ENCODE measurements at places on chromosomes 7 and 10.

- H3K36me3 ChIP-seq, result no peaks in the 10 kb centered on the region
- H3K27ac ChIP-seq, result no peak overlapping the region
- H3K4me1 ChIP-seq, result no peaks in the 10 kb centered on the region
- no peaks in the 10 kb centered on the region for H3K27me3 ChIP-seq
- no peak overlapping the region for H3K4me3 ChIP-seq
- no peak for DNase-seq
Observed at GRCh38 chr7:73871163-73872011, 10.4 kb downstream of the TMEM270 start.

GRCh38 chr7:74709880-74710671, 52.6 kb downstream of the GTF2I start:
- H3K4me1 ChIP-seq, result no peaks in the 10 kb centered on the region
- DNase-seq, result no peak
- H3K27ac ChIP-seq, result no peak overlapping the region
- no peak overlapping the region for H3K4me3 ChIP-seq
- peaks cover 52% of the 10 kb centered on the region for H3K36me3 ChIP-seq
- H3K27me3 ChIP-seq, result no peaks in the 10 kb centered on the region

- no peak overlapping the region for H3K4me3 ChIP-seq
- H3K27me3 ChIP-seq, result peaks cover 15% of the 10 kb centered on the region
- H3K27ac ChIP-seq, result no peak overlapping the region
- H3K36me3 ChIP-seq, result peaks cover 2% of the 10 kb centered on the region
- no peak for DNase-seq
Observed at GRCh38 chr10:7438196-7438986, 27.6 kb upstream of the SFMBT2 start.

GRCh38 chr10:83990126-83990525, 149.2 kb upstream of the GHITM start:
- no peaks in the 10 kb centered on the region for H3K4me1 ChIP-seq
- peaks cover 13% of the 10 kb centered on the region for H3K27me3 ChIP-seq
- no peak overlapping the region for H3K4me3 ChIP-seq
- DNase-seq, result no peak

DNA sequence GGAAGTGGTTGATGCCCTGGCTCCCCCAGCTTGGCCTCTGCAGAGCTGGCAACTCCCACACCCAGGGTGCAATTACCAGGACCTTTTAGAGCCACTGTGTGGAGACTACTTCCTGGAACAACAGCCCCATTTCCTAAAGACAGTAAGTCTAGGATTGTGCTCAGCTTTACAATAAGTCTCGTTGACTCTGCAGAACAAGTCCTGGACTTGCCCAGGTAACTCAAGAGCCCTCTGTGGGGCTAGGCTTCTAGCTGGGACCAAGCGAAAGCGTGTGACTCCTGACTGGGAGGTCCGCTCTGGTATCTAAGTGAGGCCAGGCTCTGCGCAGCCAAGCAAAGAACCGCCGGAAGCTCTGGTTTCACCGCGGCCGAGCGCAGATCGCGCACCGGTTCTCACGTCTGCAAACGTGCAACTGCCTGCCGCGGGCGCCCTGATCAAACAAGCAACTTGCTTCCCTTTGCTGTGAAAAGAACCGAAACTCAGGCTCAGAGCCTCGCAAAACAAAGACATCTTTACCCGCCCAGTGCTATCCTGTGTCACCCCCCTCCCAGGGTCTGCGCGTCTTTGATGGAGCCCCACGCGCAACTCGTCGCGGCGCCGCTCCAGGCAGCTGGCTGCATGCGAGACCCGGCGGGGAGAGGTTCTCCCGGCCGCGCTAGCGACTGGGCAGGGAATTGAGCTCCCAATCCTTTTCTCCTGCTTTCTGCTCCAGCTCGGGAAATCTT, 4.4 kb upstream of the PDLIM1 start:
- H3K36me3 ChIP-seq, result peaks cover 1% of the 10 kb centered on the region
- H3K4me3 ChIP-seq, result peak overlapping the region; percentile 78
- H3K27ac ChIP-seq, result peak overlapping the region; percentile 80

DNA sequence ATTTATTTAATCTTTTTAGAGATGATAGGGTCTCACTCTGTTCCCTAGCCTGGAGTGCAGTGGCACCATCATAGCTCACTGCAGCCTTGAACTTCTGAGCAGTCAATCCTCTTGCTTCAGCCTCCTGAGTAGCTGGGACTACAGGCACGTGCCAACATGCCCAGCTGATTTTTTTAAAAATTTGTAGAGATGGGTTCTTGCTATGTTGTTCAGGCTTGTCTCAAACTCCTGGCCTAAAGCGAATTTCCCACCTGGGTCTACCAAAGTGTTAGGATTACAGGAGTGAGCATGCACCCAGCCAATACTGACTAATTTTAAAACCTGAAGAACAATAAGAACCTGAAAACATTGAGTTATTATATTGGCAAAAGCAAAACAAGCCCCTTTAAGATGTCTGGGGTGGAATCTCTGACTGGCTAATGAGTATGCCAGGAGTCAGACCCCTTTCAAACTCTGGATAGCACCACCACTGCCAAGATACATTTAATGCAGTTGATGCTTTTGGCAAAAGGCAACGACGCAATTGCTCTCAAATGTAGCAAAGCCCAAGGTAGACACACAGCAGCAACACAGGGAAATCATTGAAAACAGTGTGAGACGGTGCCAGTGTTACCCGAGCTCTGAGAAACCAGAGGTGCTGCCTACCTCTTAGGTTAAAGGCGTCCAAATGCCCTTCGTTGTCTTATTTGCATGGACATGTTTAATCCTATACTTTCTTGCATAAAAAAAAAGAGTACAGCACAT, 40.7 kb upstream of the TOMM7 start:
- no peak overlapping the region for H3K4me3 ChIP-seq
- H3K27me3 ChIP-seq, result no peaks in the 10 kb centered on the region
- peaks cover 14% of the 10 kb centered on the region for H3K4me1 ChIP-seq

- DNase-seq, result no peak
- no peaks in the 10 kb centered on the region for H3K4me1 ChIP-seq
- H3K27me3 ChIP-seq, result no peaks in the 10 kb centered on the region
- no peak overlapping the region for H3K27ac ChIP-seq
- H3K4me3 ChIP-seq, result no peak overlapping the region
- no peaks in the 10 kb centered on the region for H3K36me3 ChIP-seq
Observed at GRCh38 chr7:32158751-32159745, 88.8 kb upstream of the PDE1C start.

- no peak overlapping the region for H3K27ac ChIP-seq
Observed at GRCh38 chr10:121694966-121695643, 96.9 kb upstream of the FGFR2 start.

DNA sequence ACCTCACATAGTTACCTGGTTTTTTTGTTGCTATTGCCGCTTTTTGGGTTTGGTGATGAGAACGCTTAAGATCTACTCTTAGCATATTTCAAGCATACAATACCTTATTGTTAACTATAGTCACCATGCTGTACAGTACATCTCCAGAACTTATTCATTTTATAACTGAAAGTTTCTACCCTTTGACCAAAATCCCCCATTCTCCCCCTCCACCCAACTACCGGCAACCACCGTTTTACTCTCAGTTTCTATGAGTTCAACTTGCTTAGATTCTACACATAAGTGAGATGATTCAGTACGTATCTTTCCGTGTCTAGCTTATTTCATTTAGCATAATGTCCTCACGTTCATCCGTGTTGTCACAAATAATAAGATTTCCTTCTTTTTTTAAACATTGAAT, 86.7 kb upstream of the IL6 start:
- H3K4me3 ChIP-seq, result no peak overlapping the region
- DNase-seq, result no peak
- peaks cover 23% of the 10 kb centered on the region for H3K36me3 ChIP-seq
- H3K27ac ChIP-seq, result peak overlapping the region; percentile 26
- peaks cover 3% of the 10 kb centered on the region for H3K4me1 ChIP-seq

GRCh38 chr7:128034825-128035224, 3.6 kb upstream of the LRRC4 start:
- peaks cover 15% of the 10 kb centered on the region for H3K27me3 ChIP-seq
- no peak for DNase-seq
- no peak overlapping the region for H3K4me3 ChIP-seq
- H3K4me1 ChIP-seq, result peaks cover 3% of the 10 kb centered on the region

DNA sequence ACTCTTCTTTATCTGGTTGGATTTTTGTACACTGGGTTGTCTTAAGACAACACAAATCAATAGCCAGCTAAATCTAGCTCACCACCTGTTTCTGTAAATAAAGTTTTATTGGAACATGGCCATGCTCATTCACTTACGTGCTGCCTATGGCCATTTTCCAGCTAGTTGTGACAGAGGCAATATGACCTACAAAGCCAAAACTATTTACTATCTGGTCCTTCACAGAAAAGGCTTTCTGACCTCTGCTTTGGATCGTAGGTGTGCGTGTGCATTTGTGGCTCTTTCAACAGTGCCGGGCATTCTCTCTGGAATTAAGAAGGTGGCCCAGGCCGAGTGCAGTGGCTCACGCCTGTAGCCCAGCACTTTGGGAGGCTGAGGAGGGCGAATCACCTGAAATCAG, 45.5 kb downstream of the NRAP start:
- peaks cover 49% of the 10 kb centered on the region for H3K27me3 ChIP-seq
- no peaks in the 10 kb centered on the region for H3K4me1 ChIP-seq
- H3K27ac ChIP-seq, result no peak overlapping the region
- no peak overlapping the region for H3K4me3 ChIP-seq

DNA sequence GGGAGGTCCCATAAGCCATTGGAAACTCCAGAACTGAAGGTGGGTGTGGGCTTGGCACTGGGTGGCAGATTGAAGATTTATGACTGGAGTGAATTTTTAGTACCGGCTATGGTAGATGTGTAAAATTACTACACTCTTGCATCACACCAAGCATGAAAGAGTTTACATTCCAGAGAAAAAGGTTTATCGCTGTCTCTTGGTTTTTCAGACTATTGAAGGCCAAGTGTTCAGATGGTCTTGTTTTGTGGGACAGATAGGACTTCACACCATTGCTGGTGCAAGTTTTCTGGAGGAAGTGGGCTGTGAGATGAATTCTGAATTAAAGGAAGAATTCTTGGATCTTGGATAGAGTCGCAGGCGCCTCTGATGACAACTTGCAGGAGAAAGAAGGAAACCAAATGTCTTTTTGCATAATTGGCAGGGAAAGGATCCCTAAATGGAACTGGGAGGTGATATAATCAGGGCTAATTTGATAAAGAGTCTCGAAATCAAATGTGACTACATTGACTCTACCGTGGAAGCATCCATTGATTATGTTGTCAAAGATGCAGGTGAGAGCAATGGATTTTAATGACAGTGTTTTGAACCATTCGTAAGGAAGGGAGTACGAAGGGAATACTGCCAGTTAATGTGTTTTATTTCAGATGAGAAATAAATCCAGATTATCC, 14.2 kb upstream of the NMT2 start:
- H3K27me3 ChIP-seq, result peaks cover 3% of the 10 kb centered on the region
- H3K27ac ChIP-seq, result no peak overlapping the region
- peaks cover 12% of the 10 kb centered on the region for H3K36me3 ChIP-seq
- H3K4me1 ChIP-seq, result peaks cover 15% of the 10 kb centered on the region
- no peak for DNase-seq

DNA sequence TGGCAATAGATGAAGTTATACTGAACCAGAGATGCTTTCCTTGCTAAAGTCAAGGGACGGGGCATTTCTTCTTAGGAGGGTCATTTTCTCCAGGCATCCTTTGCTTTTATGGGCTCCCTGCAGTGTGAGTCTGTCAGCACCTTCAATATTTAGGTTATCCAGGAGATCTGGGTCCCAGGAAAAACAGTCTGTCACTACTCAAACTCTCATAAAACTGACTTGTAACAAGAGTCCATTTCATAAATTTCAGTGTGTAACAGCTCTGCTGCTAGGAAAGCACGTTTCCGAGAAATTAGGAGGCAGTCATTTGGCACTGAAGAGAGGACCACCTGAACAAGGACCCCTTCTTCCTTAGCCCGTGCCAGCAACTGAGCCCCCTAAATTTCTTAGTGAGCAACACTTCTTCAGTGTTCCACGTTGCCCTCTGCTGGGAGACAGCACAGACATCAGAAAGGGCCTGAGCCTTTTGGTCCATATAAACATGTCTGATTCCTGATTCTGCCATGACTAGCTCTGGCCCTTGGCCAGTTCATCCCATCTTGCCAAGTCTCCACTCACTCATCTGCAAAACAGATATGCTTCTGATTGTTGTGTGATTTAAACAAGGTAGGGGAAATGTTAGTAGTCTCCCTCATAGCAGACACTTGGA, 7.2 kb downstream of the GCC1 start:
- H3K4me3 ChIP-seq, result no peak overlapping the region
- H3K36me3 ChIP-seq, result peaks cover 18% of the 10 kb centered on the region
- H3K27ac ChIP-seq, result no peak overlapping the region
- H3K27me3 ChIP-seq, result no peaks in the 10 kb centered on the region
- peaks cover 13% of the 10 kb centered on the region for H3K4me1 ChIP-seq
- DNase-seq, result no peak

GRCh38 chr7:16698200-16698905, 52.4 kb downstream of the BZW2 start:
- no peak for DNase-seq
- H3K27ac ChIP-seq, result no peak overlapping the region
- H3K4me1 ChIP-seq, result no peaks in the 10 kb centered on the region
- peaks cover 31% of the 10 kb centered on the region for H3K36me3 ChIP-seq

DNA sequence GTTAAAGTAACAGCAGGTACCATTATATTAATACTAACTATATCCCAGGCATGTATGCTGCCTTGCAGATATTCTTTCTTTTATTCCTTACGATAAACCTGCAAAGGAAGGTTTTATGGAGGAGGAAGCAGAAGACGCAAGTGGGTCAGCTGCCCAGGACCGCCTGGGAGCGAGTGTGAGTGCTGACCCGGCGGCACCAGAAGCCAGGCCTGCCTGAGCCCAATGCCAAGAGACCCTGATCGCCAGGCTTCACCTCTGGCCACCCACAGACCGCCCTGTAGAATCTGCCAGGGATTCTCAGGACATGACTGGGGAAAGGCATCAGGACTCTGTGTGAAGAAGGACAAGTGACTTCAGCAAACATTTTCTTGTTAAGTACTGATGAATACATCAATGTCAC, 26.3 kb downstream of the PITRM1 start:
- H3K27ac ChIP-seq, result no peak overlapping the region
- DNase-seq, result no peak
- H3K4me1 ChIP-seq, result no peaks in the 10 kb centered on the region
- H3K27me3 ChIP-seq, result no peaks in the 10 kb centered on the region
- peaks cover 18% of the 10 kb centered on the region for H3K36me3 ChIP-seq

DNA sequence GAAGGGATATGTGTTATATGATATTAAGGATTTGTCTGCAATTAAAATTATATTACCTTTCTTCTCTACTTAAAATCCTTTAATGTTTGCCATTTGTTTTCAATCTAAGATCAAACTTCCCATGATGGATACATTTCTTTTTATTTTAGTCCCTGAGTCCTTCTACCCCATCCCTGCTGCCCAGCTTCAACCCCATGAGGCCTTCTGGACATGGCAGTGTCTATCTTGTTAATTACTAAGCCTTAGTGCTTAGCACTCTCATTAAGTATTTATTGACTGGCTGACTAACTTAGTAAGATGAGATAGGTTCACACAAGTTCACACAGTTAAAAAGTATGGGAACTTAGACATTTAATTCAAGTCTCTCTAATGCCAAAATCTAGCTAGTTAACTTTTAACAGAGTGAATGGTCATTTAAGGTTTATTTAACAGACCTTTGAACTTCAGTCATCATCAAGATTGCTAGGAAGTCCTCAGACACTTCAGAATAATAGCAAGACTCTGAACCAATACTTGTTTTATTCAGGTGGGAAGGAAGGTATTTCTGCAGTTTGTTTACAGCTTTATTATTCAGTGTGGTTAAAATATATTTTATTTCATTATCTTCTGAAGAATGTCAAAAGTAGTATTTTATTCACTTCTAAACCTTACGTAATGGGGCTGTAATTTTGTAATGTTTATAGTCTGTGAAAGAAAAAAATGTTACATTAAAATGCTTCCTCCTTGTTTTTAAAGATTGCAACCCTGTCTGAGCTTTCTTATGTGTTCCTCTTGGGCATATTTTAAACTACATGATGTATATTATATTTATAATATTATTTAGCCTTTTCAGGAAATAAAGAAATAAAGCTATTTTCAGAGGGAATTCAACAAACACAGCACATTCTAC, 848.9 kb downstream of the REEP3 start:
- H3K4me1 ChIP-seq, result no peaks in the 10 kb centered on the region
- no peaks in the 10 kb centered on the region for H3K27me3 ChIP-seq
- no peaks in the 10 kb centered on the region for H3K36me3 ChIP-seq
- no peak overlapping the region for H3K27ac ChIP-seq

Data from activated naive CD8-positive, alpha-beta T cell treated with anti-CD3 and anti-CD28 coated beads, Interleukin-2, amount 10 ng/mL, durations not matched to agents 7 days and 5 days (primary cell).